ENCODE measurements at places on chromosomes 4 and X.
A peak's percentile ranks its signal among the peaks of the same experiment; 100 is the strongest.

DNA sequence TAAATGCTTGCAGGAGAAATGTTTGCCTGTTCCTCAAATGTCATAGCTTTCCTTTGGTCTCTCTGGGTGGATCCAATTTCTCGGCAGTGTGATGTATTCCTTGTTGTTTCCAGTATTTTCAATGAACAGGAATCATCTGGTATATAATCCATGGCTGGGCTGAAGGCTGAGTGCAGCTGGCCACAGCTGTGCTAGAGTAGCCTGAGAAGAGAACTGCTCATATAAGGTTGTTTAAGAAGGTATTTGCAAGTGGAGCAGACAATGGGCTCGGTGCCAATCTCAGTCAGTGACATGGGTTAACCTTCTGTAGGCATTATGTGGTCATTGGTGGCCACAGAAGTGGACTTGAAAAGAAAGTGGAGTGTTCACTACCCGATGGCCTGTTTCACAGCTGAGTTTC lies 390.3 kb downstream of the SPRY1 start:
- peak; percentile 15 for DNase-seq

DNA sequence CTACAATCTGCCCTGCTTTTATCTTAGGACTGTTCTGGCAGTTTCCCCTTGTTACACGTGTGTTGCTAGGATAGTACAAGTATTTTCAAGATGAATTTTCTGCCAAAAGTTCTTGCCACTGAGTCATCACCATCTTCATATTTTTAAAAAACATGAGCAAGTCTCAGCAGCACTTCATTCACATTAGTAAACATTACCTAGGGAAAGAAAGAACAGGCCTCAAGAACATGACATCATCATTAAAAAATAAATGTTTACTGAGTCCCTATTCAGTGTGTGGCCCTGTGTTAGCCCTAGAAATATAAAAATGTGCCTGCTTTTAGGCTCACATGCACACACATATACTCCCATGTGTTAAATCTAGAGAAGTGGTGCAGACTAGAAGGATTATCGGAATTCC lies 18.7 kb upstream of the GPC3 start:
- DNase-seq: peak; percentile 47

GRCh38 chr4:87926554-87927098 lies 48.9 kb upstream of the SPP1 start:
- no peak for DNase-seq

DNA sequence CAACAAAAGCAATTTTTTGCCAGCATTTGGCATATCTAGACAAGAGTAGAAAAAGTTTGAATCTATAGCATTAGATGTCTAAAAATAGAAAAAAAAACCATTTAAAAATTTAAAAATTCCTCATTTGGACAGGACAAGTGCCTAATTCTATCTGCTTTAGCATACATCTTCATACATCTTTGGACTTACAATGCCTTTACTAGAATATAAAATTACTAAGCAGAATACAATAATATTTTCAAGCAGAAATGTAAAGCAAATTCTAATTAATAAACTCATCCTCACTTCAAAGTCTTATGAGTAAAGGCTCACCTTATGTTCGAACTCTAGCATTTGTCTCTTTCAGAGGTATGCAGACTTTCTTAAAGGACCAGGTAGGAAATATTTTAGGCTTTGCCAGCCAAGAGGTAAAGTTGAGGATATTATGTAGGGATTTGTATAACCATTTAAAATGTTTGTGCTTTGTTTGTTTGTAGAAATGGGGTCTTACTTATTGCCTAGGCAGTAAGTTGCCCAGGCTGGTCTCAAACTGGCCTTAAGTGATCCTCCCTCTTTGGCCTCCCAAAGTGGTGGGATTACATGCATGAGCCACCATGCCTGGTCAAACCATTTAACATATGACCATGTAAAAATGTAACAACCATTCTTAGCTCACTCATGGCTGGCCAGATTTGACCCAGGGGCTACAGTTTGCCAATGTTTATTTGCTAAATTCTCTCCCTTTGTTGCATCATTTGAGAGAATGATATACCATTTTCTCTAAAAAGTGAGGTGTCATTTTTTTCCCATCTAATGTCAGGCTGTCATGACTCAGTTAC lies 29.1 kb downstream of the UGDH start:
- no peak for DNase-seq

GRCh38 chr4:145451895-145452294 lies 29.8 kb upstream of the SMAD1 start:
- no peak for DNase-seq

DNA sequence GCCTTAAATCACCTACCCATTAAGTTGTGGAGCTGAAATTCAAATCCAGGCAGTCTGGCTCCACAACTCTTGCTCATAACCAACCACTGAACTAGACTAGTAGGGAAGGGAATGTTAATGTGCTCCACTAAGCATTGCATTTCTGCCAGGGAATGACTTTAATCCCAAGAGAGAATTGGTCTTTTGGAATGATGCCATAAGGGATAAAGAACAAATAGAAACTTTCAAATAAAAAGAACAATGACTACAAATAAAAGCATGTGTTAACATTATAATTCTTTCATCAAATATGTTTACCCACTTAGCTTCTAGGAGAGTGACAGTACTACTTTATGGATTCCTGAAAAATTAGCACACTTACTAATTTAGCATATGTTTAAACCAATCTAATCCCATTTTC lies 905.9 kb downstream of the CENPC start:
- DNase-seq: no peak

DNA sequence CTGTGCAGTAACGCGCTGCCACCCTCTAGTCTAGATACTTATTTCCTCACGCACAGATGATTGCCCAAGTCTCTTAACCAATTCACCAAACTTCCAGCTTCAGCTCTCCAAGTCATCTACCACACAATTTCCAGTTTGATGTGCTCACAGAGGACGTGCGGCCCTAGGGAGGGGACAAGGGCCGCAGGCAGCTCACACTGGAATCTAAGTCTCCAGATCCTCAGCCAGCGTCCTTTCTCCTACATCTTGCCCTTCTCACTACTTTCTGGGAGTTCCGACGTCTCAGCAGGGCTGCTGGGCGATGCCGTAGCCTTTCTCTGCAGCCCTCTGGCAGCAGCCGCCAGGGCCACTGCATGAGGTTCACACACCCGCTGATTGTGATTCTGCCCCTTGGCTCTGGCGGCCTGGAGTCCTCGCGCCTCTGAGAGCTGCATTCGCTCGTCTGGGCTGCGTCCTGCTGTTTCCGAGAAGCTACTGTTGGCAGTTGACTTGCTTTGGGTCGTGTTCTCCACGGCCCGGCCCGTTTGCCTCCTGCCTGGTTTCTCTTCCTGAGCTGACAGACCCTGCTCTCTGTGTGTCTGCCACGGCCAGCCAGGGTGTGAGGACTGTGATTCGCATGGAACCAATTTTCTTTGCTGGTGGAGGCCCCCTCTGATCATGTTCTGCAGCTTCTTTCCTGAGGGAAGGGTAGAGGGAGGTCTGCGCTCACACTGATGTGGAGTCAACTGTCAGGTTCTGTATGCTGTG lies 14.1 kb upstream of the TMEM131L start:
- DNase-seq: no peak

DNA sequence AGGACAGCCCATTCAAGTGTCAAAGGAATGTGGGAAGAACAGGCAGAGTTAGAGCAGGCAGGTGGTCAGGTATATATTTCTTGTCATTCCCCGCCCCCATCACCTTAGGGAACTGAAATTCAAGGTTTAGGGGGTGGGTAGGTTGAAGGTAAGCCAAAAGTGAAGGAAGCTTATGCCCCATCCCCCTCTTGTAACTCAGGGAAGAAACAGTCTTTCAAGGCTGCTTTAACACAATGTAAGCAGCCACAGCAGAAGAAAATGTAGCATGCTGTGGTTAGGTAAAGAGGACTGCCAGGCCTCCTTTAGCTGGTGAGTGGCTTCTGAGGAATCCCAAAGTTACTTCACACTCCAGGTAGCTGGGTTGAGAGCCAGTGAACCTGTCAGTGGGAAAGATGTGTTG lies 122.3 kb downstream of the RS1 start:
- no peak for DNase-seq

GRCh38 chr4:113788888-113789287 lies 27.4 kb upstream of the CAMK2D start:
- no peak for DNase-seq

- DNase-seq: no peak
These were observed 26.4 kb upstream of the EGF start for GRCh38 chr4:109886303-109886702.

DNA sequence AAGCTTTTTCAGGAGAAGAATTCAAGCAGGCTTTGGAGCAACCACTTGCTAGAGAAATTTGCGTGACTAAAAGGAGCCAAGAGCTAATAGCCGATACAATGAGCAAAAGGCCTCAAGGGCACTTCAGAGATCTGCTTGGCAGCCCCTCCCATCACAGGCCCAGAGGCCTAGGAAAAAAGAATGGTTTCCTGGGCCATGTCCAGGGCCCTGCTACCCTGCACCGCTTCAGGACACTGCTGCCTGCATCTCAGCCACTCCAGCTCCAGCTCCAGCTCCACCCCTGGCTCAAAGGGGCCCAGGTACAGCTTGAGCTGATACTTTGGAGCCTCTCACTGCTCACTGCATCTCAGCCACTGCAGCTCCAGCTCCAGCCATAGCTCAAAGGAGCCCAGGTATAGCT lies 98.9 kb downstream of the FAM13A start:
- no peak for DNase-seq

DNA sequence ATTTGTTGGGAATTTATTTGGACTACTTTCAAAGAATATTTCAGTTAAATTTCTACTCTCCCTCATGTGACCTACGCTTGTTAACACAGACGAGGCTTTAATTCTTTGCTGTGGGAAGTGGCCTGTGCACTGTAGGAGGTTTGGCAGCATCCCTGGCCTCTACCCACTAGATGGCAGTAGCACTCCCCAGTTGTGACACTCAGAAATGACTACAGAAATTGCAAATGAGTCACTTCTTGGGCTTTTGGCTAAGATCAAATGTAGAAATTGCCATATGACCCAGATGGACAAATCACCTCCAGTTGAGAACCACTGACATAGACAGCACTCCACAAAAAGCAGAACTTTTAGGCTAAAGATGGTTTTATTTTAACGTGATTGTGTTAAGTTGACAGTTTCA lies 22.1 kb downstream of the PIR start:
- peak; percentile 46 for DNase-seq

DNA sequence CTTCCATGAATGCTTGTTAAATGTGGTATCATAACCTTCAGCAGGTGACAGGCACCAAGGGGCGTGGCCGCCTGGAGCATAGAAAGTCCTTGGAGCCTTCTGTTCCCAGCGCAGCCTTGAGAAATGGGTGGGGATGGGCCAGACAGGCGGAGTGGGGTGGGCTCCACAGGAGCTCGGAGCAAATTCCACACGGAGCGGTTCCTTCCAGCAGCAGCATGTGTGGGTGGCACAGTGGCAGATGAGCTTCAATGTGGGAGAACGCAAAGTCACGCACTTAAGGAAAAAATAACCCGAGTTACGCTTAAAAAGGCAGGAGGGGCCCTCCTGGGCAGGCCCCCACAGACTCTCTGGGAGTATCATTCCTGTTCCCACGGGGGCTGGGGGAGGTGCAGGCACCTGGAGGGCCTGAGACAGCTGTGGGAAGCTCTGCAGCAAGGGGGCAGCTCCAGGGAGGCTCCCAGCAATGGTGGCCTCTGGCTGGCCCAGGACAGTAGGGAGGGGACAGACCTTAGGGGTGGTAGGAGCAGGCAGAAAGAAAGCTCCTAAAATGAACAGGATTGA lies 15.3 kb downstream of the TMEM271 start:
- DNase-seq: no peak

DNA sequence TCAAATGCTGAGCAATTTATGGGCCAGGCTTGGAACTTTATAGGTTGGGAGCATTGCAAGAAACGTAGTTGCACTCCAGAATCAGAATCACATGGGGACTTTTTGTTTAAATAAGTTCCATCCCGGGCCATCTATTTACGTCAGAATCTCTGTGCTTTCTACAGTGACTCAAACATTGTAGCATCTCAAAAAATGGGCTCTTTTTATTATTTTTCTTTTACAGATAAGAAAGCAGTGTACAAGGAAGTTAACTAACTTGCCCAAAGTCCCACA lies 10.2 kb downstream of the CC2D2A start:
- DNase-seq: peak; percentile 46

DNA sequence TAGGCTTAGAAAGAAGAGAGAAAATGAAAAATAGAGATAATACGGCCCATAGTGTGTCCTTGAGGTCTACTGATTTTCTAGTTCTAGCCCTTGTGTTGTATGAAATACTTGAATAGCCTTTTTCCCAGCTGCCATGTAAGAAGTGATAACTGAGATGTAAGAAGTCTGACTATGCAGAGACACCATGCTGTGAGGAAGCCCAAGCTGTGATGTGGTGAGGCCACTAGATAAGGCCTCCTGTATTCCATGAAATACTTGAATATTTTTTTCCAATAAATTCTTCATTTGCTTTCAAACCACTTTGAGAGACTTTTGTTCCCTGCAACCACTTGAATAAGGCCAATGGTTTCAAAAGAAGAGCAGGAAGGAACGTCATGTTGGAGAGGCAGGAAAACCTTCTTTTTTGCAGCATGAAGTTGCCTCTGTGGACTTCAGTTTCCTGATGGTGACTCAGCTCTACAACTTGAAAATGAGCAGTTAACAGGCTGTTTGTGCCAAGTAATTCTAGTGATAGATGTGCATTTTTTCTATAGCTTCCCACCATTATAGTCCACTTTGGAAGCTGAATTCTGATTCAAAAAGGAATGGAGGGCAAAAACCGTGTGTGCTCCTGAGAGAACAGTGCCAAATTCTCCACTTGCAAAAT lies 25.5 kb upstream of the FAM9C start:
- DNase-seq: peak; percentile 25

- peak; percentile 2 for DNase-seq
These were observed at the start of gene ZIC3 for GRCh38 chrX:137565921-137566745. ZIC3 (plus strand) TSS chrX:137566127; CDS start chrX:137566692, 565 bp downstream.

- no peak for DNase-seq
These were observed 2.0 kb upstream of the TEC start for GRCh38 chr4:48271626-48272025.

DNA sequence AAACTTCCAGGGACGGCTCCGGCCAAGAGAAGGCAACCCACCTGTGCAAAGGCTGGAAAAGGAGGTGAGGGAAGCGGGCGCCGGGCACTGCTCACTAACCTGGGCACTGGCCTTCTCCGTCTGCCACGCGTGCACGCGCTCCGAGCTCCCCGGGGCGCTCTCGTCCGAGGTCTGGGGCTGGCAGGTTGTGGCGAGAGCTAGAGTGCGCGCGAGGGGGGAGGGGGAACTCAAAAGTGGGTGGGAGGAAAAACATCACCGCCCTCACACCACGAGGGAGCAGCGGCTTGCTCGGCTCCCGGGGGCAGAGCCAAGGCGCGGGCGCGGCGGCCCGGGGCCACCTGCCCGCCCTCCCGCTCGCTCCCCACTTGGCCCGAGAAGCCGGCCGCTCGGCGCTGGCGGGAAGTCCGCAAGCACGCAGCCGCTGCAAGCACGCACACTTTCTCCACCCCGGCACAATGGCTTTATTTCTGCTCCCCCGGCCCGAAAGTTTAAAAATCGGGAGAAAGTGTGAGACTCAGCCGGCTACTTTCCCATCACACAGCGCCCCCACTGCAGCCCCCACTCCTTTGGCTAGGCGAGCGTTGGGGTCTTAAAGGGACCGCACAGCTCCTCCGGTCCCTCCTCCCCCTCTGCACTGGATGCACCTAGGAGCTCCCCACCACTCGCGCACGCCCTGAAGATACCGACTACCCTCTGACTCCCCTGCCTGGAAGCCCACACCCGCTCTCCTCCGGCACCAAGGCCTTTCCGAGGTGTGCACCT lies at the start of gene CHRDL1:
CHRDL1 (minus strand) TSS at position 173 of the 762 bp plus-strand sequence. CDS start 3,636 bp downstream, outside the sequence.
- peak; percentile 1 for DNase-seq

GRCh38 chr4:110159541-110159940 lies 38.9 kb downstream of the ELOVL6 start:
- no peak for DNase-seq
